Activated T-cell treated with anti-CD3 and anti-CD28 coated beads for 1 hour (primary cell): ENCODE measurements at places on chromosomes 5 and 9.

- peak; percentile 19 for DNase-seq
These were observed 498 bp downstream of the ZNF367 start for GRCh38 chr9:96417661-96418082.

DNA sequence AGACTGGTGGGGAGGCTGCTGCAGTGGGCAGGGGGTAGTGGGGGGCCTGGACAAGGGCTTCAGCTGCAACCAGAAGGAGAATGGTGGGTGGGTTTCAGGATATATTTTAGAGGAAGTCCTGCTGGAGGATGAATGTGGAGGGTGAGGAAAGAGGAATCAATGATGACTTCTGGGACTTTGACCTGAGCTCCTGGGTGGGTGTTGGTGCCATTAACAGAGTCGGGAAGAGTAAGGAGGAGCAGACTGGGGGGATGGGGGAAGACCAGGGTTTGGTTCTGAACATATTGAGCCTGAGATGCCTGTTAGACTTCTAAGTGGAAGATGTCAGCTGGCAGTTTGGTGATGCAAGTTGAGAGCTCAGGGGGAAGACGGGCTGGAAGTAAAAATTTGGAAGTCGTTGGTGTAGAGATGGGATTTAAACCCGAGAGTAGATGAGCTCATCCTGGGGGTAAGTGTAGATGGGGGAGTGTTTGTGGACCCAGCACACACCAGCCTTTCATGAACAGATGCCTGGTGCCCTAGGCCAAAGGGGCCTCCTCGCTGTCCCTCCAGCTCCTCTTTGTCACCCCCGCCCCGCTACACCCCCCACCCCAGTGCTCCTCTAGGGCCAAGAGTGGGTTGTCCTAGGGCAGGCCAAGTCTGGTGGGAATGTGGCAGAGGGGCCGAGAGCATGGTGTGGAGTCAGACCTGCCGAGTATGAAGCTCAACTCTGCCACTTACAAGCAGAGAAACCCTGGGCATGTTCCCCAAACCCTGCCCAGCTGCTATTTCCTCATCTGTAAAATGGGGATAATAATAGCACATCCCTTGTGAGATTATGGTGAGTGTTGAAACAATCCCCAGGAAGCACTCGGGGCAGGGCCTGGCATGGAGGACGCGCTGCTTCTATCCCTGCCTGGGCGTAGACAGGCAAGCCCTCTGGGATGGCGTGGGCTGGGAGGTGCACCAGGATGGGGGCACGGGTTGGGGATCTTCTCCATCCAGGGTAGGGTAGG, 4.0 kb downstream of the DNM1 start:
- no peak for DNase-seq

DNA sequence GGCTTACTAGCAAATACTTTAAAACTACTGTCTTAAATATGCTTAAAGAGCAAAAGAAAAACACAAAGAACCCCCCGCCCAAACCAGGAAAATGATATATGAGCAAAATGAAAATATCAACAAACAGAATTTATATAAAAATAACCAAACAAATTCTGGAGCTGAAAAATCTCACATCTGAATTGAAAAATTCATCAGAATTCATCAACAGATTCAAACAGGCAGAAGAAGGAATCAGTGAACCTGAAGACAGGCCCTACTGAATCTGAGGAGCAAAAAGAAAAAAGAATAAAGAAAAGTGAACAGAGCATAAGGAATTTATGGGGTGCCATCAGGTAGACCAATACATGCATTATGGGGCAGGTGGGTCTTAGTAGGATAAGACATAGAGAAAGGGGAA, 49.8 kb upstream of the SPTLC1 start:
- no peak for DNase-seq

GRCh38 chr5:103391659-103392058, 133.1 kb downstream of the MACIR start:
- DNase-seq, result no peak

DNA sequence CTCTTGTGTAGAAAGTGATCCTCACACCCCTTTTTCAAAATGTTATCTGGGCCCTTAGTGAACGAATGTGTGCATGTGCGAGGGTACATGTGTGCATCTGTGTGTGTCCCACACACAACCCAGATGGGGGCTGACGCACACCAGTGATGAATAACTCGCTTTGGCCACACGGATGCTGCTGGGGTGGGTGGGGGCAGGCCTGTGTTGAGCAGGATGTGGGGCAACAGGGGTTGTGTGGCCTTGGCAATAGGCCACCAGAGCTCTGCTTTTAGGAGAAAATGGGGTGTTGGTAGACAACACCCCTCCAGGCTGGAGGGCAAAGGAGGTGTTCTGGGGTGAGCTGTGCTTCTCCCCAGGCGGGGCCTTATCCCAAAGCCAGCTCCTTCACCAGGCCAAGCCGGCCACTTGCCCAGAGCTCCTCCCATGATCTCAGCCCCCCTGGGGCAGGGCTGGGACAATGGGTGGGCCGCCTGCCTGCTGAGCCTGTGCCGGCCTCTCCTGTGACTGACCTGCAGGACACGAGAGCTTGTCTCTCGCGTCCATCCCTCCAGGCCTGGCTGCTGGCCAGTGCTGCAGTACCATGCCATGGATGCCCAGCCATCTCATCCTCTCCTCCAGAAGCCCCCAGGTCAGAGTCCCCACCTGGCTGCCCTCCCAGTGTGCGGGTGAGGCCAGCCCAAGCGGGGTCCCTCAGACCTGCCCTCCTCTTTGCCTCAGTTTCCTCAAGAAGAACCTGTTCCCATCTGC, 1.7 kb downstream of the DBN1 start:
- no peak for DNase-seq

- DNase-seq, result no peak
These were observed 216.7 kb downstream of the CDH18 start for GRCh38 chr5:19771174-19771835.

DNA sequence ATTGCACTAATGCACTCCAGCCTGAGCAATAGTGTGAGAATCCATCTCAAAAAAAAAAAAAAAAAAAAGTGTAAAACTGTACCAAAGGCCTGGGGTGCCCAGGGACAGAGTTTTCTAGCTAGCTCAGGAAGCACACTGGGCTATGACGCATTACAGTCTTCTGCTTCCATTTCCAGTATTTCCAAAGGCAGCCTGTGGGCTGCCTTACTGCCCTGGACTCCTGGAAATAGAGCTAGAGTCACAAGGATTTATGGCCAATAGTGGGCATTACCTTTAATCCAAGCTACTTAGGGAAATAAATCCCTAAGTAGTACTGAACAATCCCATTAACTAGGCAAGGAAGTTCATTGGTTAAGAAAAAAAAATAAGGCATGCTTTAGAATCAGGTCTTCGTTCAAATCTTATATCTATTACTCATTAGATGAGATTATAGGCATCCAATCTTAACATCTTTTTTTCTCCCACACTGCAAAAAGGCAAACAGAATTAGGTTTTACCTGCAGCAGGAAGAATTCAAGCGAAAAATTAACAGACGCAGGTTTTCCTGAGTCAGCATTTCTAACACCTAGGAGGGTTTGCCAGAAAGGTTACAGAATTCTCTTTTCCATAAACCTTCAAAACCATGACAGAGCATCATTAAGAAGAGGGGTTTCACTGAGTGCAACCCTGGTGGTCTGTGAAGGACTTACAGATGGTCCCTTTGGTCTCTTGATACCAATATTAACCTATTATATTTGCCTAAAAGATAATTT, 85.6 kb upstream of the CCDC112 start:
- DNase-seq, result no peak

GRCh38 chr5:173967241-173967640, 21.7 kb upstream of the C5orf47 start:
- no peak for DNase-seq

- no peak for DNase-seq
These were observed 19.8 kb upstream of the NUDT12 start for GRCh38 chr5:103582364-103582763.
